Dermis blood vessel endothelial cell (primary cell): ENCODE measurements at places on chromosomes 11 and 22.

GRCh38 chr11:113725913-113726312, 19.8 kb upstream of the TMPRSS5 start:
- no peak for DNase-seq

DNA sequence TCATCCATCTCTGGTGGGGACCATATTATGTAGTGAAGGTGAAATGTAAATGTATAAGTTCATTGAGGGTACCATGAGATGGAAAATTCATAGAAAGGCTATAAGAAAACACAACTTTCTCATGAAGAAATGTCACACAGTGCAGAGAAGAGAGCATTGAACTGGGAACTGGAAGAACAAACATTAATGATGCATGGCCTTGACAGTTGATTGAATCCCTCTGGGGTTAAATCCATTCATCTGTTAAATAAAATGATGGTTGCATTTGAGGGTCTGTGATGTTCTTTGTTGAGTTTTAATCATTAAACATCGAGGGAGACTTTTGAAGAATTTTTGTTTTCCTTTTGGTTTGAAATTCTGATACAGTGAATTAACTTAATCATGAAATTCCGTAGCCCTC, 1401.4 kb downstream of the FAM181B start:
- DNase-seq = no peak

DNA sequence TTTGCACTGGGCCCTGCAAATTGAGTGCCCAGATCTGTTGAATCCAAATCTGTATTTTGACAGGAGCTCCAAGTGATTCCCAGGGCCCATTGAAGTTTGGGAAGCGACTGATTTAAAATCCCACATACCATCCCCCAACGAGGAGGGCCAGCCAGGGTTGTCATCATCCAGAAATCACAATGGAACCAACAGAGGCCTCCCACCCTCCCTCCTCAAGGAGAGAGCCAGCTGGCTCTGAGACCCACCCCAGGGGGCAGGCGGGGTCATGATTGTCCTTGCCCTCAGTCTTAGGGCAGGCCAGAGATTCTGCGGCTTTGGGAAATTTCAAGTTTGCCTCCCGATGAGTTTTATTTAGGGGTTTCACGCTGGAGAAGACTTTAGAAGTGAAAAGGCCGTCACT, 358.2 kb downstream of the MN1 start:
- DNase-seq = no peak

GRCh38 chr11:119779195-119780071, 50.4 kb upstream of the NECTIN1 start:
- no peak for DNase-seq

DNA sequence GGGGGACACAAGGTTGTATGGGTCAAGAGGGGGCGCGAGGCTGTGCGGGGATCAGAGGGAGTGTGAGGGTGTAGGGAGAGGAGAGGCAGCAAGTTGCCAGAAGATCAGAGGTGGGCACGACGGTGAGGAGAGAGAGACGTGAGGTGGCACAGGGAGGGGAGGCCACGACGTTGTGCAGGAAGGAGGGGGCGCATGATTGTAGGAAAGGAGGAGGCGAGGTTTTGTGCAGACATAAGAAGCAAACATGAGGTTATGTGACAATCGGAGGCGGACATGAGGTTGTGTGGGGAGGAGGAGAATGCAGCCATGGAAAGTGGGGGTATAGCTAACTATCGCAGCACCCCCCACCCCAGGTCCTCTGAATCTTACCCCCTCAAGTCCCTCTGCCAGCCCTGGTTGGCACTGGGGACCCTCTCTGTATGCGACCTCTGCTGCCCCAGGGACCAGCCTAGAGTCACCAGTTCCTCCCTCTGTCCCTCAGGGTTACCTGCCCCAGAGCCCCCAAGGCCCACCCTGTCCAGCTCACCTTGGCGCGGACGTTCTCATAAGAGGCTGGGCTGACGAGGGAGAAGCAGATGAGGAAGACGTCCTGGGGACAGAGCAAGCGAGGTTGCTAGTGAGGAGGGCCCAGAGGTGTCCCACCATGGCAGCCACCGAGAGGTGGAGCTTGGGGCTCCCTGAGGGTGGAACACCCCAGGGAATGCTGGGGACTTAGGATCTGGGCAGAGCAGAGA, 12.5 kb downstream of the RAC2 start:
- DNase-seq = no peak

- peak; percentile 73 for DNase-seq
Observed at GRCh38 chr11:57116654-57117053, 65.1 kb upstream of the LRRC55 start.

- no peak for DNase-seq
Observed at GRCh38 chr22:45493286-45493771, 9.4 kb upstream of the FBLN1 start.

DNA sequence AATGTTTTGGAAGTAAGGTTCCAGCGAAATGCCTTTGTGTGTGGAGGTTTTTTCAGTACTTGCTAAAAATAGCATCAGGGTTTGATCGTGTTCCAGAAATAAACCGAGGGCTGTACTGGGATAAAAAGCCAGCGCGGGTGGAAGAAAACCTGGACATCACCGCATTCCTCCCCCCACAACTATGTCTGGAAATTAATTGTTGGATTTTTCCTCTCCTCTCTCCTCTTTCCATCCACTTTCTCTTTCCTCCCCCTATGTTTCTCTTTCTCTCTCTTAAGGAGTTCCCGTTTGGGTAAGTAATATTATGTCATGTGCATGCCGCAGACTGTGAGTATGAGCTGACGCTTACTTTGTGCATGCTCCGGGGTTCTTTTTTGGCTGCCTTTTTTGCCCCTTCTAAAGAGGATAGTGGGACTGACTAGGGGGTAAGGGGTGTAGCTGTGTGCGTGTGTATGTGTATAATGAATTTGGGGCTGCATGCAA, 104.2 kb upstream of the HSD17B12 start:
- no peak for DNase-seq

GRCh38 chr22:35684270-35684700, 33.4 kb upstream of the APOL5 start:
- peak; percentile 43 for DNase-seq

- no peak for DNase-seq
Observed at GRCh38 chr22:17056058-17056457, 28.7 kb upstream of the IL17RA start.

GRCh38 chr22:38107692-38108515, 2.6 kb downstream of the BAIAP2L2 start:
- DNase-seq = no peak

GRCh38 chr22:33209930-33210784, 152.0 kb upstream of the SYN3 start:
- DNase-seq = peak; percentile 33

GRCh38 chr11:7079545-7080135, 9.2 kb upstream of the RBMXL2 start:
- DNase-seq = no peak

DNA sequence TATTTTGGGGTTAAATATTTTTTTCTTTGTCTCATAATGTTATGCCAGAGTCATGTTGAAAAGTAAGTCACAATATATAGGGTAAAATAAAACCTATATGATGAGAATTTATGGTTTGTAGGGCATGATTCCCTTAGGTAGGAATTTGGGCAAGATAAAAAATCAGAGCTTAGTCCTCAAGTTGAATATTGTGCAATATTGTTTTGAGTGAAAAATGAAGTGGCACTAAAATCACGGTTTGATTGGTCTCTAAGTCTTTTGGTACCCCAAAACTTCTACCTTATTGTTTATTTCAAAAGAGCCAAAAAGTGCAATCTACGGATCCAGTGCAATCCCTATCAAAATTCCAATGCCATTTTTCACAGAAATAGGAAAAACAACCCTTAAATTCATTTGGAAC, 1.6 kb upstream of the MRPL16 start:
- DNase-seq = no peak

GRCh38 chr11:120830085-120830620, 193.7 kb upstream of the TBCEL start:
- DNase-seq = no peak

DNA sequence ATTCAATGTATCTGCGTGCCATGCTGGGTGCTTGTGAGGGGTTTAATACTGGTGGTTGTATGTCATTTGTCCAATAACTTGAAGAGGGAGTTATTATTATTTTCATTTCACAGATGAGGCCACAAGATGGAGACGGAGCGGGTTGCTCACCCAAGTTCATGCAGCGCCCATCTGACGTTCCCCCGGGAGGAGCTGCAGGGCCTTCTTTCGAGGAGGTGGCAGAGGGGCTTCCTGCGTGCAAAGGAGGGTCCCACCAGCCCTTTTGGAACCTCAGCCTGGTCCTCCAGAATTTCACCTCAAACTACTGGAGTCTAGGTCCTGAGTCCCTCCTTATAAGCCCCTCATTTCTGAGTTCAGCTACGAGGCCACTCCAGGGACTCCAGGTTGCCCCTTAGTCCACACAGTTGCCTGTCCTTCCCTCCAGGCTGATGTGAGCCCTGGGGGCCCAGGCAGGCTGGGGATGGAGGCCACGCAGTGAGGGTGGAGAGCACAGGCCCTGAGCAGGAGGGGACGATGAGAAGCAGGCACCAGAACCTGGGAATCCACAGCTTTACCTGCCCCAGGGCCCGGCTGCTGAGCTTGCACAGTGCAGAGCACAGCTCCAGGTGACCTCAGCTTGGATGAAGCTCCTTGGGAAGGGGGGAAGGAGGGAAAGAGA, 2.9 kb upstream of the VSIG10L2 start:
- no peak for DNase-seq

- no peak for DNase-seq
Observed at GRCh38 chr22:46110215-46110614, 40.1 kb upstream of the PPARA start.

DNA sequence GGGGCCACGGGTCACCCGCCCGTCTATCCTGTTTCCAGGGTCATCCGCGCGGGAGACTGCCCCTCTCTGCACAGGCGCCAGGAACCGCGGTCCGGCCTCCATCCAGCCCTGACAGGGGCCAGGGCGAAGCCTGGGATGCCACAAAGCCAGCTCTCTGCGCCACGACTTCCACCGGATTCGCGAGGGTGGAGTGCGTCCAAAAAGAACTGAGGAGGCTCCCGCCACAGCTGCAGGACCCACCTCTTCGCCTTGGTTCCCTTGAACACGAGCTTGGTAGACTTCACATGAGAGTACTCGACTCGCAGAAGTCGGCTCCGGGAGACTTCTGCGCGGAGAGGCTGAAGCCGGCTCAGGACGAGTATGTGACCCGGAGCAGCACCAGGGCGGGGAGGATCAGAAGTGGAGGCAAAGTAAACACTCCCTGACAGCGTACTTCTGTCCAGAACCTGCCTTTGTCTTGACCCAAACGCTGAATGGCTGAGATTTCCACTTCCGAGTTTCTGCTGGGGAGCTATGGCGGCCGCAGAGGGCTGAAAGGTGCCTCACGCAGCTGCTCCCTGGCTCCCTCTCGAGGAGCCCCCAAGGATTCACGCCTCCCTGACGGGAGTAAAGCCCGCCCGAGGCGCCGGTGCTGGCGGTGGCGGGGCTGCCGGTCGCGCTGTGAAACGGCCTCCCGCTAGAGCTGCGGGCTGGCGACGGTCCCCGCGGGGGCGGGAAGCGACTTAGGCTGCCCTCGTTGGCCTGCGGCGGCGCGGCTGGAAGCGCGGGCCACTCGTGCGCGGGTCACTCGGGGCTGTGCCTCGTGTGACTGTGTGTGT, 4566.7 kb upstream of the OR11H1 start:
- no peak for DNase-seq

DNA sequence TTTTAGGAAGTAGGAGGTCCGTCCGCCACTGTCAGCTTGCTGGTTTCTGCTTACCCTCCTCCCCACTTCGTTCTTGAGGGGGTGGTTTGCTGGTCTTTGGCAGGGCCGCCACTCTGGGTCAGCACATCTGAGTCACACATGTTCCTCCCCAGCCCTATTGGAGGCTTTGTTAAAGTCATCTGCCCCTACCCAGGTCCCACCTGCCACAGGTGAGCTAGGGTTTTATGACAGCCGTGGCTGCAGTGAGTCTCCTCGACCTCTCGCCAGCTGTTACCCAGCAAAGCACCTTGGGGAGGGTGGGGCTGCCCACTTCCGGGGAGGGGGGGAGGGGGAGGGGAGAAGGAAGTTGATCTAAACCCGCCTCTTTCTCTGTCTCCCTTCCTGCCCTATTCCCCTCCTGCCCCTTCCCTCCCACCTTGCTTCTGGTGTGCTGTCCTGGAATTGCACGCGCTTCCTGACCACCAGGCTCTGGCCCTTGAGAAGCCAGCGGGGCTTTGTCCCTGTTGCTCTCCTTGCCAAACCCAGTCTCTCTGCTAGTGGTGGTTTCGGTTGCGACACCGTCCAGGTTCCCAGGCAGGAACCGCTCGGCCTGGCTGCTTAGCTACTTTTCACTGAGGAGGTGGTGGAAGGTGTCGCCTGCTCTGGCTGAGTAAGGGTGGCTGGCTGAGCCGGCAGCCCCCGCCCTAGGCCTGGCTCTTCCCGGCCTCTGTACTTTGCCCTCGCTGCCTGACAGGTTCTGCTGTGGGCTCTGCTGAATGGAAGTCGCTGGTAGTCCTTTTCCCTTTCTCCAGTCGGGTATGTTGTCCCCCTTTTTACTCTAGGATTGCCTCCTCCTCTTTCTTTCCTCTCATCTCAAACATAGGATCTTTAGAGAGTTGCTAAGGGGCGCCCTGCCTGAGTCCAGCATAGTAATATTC, 28.5 kb downstream of the RCOR2 start:
- DNase-seq = peak; percentile 54

- no peak for DNase-seq
Observed at GRCh38 chr22:45485261-45485660, 17.4 kb upstream of the FBLN1 start.

DNA sequence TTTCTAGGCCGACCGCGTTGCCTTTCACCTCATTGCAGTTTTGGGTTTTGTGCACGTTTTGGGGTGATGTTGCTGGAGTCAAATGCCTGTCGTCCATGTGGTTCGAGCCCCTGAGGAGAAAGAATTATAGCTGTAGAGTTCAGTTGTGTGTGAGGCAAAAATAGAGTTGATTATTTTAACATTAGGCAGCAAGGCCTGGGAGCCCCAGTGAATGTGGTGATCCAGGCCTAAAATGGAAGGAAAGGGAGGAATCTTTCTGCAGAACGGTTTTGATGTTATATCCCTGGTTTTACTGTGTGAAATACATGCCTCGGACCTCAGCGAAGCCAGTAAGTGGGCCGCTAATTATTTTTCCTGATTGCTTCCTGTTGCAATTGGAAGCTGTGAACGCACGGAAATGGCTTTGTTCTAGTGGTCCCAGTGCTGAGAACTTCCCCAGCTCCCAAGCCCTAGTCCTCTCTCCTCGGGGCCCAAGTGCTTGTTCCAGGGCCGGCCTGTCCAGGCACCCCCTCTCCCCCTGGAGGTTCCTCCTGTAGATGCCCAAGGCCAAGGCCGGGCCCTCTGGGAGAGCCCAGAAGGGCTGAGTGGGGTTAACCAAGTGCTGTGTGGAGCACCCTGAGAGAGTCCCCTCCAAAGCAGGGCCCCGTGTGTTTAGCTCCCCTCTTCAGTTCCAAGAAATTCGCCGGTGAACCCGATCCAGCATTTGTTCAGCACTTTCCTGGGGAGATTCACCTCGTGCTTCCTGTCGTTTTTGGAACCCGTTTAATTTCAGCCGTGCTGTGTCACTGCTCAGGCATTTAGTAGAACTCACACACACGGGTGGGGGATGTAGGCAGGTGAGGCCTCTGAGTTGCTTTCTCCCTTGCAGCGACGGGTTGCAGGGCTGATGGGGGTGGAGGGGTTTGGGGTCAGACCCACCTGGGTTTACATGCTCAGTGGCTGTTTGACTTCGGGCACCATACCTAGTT, 2.1 kb downstream of the LRP5 start:
- peak; percentile 57 for DNase-seq

DNA sequence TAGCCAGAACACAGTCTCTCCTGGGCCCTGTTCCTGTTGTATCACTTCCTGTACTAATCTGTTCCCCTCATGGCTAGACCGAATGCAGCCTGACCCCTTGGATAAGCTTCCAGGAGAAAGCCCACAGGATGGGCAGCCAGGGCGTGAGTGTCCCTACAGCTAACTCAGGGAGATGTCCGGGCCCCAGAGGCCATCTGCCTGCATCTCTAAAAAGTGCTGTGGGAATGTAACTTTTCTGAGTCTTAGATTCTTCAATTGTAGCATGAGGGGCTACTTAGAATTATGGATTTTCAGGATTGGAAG, 7.7 kb upstream of the MALAT1 start:
- peak; percentile 53 for DNase-seq
